Stimulated activated CD8-positive, alpha-beta memory T cell treated with anti-CD3 and anti-CD28 coated beads, Interleukin-12 subunit alpha, Interleukin-12 subunit beta, amount 100 ng/mL, for 1 hour (primary cell): ENCODE measurements at places on chromosomes 7 and 10.

DNA sequence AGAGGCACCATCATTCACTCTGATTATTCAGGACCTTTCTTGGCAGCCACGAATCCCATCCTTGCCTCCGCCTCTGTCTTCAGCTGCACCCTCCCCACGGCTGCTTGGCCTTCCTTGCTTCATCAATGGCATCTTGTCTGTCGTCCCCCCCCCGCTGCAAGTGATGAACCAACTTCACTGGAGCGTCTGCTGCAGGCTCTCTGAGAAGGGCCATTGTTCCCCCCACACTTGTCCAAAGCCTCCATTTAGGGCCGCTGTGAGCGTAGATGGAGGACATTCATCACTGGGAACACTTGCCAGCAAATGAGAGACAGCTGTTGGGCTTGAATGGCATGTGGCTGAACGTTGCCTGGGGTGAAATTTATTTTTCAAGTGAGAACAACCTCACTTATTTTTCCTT, 20.1 kb downstream of the AFAP1L2 start:
- DNase-seq, result no peak

DNA sequence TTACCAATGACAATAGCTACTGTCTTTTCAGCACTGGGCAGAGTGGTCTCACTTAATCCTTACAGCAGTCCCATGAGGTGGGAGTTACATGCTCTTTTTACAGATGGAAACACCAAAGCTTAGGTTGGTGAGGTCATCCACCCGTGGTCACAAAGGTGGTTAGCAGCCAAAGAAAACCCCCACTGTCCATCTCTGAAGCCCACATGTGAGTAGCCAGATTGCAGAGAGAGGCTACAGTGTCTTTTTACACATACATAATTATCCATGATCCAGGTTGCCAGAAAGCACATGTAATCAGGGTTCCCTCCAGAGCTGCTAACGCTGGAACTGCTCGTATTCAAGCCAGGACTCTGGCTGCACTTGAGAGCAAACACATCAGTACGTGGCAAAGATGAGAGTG, 24.6 kb upstream of the ANKRD2 start:
- no peak for DNase-seq

DNA sequence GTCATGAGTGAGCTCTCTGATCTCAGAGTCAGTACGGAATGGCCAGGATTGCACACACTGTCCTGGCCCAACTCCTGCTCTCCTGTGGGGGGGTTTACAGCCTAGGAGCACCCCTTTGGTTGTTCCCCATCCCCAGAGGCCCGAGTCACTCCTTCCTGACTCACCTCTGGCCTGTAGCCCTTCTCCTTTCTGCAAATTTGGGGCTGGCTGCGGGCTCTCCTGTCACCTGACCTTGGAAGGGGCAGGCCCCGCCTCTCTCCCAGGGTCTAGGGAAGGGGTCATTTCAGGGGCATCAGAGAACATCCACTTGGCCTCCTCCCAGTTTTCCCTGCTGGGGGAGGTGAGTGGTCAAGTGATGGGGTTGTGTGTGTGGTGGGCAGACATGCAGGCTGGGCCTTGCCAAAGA, 1.7 kb downstream of the NYAP1 start:
- no peak for DNase-seq

DNA sequence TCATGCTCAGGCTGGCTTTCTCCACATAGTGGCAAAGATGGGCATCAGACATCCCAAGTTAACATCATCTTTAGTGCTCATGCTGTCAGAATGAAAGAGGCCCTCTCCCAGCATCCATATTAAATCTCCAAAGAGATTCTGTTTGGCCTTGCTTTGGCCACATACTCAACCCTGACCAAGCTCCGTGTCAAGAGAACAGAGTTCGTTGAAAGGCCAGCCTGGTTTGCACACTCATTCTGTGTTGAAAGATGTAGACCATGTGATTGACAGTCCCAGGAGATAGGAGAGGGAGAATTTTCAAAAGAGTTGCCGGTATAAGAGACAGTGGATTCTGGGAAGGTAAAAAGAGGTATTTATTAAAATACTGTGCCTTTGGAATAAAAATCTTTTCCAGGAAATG, 19.7 kb downstream of the MET start:
- DNase-seq, result no peak

DNA sequence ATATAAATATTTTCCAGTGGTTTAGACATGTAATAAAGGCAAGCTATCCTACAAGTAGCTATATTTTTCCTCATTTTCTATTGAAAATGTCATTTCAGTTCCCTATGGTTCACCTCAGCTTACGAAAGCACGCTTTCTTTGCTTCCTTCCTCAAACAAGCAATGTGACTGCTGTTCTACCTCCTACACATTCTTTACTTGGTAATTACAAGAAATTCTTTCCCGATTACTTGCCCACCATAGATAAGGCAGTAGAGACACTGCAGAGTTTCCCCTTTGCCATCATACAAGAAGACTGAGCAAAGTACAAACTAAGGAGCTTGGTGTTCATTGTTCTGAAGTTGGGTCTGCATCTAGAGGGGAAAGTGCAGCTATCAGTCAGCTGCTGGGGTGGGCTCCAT, 249.4 kb downstream of the CRPPA start:
- DNase-seq, result no peak

- DNase-seq, result no peak
These were observed 8.3 kb upstream of the TMEM168 start for GRCh38 chr7:112798274-112799159.

- no peak for DNase-seq
These were observed 65.3 kb upstream of the CAMK2B start for GRCh38 chr7:44390701-44391100.

GRCh38 chr7:24825931-24826661, 68.8 kb upstream of the GSDME start:
- DNase-seq, result no peak

DNA sequence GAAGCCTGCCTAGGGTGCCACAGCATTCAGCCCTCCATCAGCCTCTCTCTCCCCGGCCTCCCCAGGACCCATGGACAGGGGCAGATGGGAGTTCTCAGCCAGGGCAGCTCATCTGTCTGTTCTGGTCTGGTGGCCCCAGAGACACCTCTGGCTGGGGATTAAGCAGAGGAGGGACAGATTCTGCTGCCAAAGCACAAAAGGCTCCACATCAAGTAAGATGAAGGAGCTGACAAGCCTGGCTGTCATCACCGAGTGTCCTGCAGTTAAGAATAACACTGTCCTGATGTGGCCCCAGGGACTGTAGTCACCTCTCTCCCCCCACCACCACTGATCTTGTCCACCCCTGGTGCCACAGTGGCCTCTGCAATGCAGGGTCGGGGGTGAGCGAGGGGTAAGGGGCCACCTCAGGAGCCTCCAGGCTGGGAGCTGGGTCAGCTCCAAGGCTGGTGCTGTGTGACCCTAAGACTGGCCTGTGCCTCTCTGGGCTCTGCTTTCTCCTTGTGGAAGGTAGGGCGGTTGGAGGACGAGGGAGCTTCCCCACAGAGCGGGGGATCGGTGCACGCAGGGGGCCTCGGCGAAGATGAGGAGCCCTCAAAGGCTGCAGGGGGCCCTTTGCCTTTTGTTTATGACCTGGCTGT, 18.7 kb downstream of the C10orf105 start:
- no peak for DNase-seq
